ENCODE measurements at places on chromosomes 13 and 19.

DNA sequence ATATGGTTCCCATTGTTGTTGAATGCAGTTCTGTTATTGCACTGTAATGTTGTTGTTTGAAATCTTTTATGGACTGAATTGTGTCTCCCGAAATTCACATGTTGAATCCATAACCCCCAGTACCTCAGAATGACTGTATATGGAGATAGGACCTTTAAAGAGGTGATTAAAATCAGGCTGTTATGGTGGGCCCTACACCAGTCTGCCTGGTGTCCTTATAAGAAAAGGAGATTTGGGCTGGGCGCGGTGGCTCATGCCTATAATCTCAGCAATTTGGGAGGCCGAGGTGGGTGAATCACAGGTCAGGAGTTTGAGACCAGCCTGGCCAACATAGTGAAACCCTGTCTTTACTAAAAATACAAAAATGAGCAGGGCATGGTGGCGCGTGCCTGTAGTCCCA, 7.4 kb downstream of the CXCL17 start:
- no peak for DNase-seq

- DNase-seq: no peak
These were observed 6.7 kb downstream of the SOHLH2 start for GRCh38 chr13:36207672-36208071.

- no peak for DNase-seq
These were observed 36.8 kb downstream of the LCP1 start for GRCh38 chr13:46145135-46145534.

DNA sequence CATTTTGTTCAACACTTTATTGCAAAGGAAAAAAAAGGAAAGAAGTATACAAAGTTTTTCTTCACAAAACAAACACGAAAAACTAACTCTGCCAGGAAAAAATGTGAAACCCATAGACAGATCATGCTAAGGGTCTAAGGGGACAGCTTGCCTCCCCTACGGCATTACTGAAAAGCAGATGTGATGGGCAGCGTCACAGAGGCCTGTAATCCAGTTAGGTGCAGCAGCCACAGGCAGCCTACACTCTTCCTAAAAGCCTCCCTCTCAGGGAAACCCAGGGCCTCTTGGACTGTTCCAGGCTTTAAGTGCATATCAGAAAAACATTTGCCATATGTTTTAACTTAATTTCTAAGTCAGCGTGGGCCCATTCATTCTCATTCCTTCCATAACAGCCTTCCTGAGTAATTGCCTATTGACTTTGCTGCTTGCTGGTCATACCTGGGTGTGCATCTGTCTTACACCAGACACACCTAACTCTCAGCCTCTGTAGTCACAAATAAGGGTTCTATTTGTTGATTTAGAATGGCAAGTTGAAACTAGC, 135.7 kb upstream of the SERP2 start:
- DNase-seq: no peak

- DNase-seq: no peak
These were observed 24.3 kb downstream of the AMER2 start for GRCh38 chr13:25147638-25148401.

- no peak for DNase-seq
These were observed 3.0 kb downstream of the MARK4 start for GRCh38 chr19:45254044-45254531.

DNA sequence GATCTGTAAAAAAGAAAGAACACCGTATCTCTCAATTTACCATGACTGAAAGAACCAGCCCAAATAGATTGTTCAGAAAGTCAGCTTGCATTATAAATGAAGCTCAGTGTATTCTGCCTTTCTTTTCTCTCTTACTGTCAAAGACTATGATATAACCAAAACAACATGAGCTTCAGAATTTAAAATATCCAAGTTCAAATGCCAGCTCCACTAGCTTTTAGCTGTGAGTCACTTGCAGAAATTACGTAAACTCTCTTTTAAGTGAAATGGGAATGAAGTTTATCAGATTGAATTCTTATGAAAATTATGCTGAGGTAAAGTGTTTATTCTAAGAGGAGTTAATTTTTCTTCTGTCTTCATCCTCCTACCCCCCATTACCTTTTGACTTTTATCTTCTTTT, 20.0 kb upstream of the POSTN start:
- DNase-seq: no peak

GRCh38 chr19:53112286-53112685, 9.1 kb upstream of the ZNF160 start:
- no peak for DNase-seq
